Activated CD8-positive, alpha-beta memory T cell treated with anti-CD3 and anti-CD28 coated beads, Interleukin-2, amount 10 ng/mL, durations not matched to agents 7 days and 5 days (primary cell): ENCODE measurements at places on chromosomes 5 and 9.

GRCh38 chr5:57817001-57817453, 334.4 kb upstream of the ACTBL2 start:
- DNase-seq, result no peak

DNA sequence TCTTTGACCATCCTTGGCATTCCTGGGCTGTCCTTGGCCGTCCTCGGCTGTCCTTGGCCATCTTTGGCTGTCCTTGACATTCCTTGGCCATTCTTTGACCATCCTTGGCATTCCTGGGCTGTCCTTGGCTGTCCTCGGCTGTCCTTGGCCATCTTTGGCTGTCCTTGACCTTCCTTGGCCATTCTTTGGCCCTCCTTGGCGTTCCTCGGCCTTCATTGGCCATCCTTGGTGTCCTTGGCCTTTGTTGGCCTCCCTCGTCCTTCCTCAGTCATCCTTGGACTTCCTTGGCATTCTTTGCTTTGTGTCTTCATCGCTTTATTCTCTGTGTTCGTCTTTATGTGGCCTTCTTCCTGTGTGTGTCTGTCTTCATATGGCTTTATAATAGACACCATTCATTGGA, 20.7 kb downstream of the NDUFS6 start:
- DNase-seq, result no peak

DNA sequence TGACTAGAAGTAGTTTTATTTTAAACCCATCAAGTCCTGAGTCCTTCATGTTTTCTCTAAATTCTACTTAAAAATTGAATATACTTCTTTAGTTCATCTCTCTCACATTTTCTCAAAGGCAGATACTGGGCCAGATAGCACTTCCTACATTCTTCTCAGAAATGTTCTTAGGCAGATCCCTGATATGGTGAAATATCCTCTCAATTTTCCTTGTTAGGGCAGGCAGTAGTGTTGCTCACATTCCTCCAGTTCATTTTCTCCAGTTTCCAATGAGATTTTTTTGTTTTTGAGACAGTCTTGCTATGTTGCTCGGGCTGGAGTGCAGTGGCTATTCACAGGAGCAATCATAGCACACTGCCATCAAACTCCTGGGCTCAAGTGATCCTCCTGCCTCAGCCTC, 5.7 kb downstream of the GCNT1 start:
- no peak for DNase-seq

- DNase-seq, result no peak
Measured at GRCh38 chr5:113169720-113170119, 193.1 kb downstream of the DCP2 start.

GRCh38 chr9:76231001-76231400, 163.2 kb downstream of the RFK start:
- no peak for DNase-seq
